GM12892 (cell line): ENCODE measurements at places on chromosomes 3 and 15.

- DNase-seq: no peak
Observed at GRCh38 chr3:14126887-14127505, 2.1 kb downstream of the TMEM43 start.

DNA sequence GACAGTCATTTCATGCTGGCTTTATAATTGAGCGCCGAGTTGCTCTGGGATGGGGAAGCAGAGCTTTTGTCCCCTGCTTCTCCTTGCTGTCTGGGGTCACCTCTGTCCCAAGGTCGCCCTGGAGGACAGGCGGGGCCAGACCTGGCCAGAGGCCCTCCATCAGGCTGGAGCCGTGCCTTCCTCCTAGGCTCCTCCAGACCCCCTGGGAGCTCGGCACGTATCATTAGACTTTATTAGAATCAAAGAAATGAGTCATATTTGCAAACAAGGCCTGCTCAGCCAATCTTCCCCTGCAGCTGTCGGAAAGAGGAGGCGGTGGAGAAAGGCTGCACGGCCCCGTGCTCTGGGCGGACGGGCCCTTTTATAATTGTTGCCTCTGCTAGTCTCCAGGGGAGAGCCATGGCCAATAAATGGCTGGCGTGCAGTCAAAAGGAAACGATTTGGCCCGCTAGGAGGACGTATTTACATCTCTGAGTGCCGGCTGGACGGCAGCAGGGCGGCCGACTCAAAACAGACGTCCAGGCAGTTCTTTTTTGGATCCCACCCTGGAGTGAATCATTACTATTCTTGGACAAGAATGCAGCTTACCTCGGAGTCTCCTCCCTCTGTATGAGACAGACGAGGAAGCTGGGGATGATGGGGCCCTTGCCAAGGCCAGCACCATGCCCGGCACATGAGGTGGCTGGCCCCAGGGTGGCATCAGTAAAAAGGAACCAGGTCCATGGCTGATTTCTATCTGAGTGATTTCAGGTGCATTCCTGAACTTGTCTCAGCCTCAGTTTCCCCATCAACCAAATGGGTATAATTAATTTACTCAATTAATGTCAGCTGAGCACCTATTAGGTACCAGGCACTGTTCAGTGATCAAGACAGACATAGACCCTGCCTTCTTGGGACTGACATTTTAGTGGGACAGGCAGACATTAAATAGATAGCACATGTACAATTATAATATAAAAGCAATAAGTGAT, 50.6 kb downstream of the SLC6A6 start:
- DNase-seq: no peak

DNA sequence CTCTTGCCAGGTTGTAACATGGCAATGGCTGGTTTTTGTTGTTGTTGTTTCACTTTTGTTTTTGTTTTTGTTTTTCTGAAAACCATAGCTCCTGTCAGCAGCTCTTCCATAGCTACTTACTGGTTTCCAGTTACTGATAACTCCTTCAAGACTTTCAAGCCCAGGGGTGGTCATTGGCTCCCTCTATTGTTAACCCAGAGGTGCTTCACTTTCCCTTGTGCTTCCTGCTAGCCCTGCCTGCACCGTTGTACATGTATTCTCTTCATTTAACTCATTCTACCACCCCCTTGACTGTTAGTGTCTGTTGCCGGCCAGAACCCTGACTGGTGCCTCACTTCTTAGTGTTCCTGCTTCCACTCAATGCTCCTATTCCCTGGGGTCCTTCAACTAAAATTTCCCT, 4.2 kb upstream of the TRAT1 start:
- no peak for DNase-seq

- DNase-seq: peak; percentile 40
Observed at GRCh38 chr3:182793663-182794454, 555 bp downstream of the ATP11B start.

DNA sequence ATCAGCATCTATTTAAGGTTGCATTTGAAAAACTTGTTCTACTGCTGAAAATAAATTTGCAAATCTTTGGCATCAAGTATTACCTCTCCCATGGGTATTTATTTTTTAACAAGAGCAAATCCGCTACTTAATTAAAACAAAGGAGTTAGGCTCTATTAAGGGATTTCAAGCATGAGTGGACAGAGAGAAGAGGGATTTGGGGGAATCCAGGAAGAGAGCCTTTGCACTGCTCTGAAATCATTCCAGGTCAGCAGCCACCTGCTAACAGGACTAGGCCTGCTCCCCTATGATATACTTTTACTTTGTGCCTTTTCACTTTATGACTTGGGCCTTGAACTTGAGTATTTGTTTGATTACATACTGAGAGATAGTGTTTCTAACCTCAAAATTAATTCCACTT, 57.1 kb downstream of the IQCH start:
- DNase-seq: no peak

DNA sequence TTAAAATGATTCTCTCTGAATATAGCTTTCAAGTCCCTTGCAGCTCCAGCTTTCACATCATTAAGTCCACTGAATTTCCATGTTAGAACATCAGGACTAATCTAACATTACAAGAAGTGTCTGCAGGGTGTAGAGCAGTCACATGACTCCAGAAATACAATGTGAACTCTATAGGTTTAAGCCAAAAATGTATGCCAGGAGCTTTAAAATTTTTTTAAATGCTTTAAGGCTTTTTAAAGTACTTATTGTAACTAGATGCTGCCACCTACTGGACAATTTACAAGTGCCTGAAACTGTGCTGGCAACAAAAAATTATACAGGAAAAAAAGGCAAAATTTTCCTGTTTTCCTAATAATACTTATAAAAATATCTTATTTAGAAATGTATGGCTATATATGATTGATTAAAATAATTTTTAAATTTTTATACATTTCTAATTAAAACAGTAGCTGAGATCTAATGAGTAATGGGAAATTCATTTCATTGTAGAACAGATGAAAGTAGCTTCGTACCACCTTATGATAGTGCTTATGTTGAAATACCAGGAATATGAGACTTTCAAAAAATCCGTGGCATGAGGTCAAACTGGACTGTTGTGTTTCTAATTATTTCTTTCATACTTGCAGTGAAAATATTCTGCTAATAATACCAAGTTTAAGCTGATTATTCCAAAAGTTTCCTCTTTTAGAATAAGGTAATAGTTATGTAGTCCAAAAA, 25.7 kb downstream of the FSIP1 start:
- no peak for DNase-seq

- no peak for DNase-seq
Observed at GRCh38 chr3:126493739-126494138, 18.0 kb upstream of the ZXDC start.

- DNase-seq: no peak
Observed at GRCh38 chr3:1515882-1516281, 423.1 kb downstream of the CNTN6 start.
